ENCODE measurements at places on chromosomes 2 and 18.

DNA sequence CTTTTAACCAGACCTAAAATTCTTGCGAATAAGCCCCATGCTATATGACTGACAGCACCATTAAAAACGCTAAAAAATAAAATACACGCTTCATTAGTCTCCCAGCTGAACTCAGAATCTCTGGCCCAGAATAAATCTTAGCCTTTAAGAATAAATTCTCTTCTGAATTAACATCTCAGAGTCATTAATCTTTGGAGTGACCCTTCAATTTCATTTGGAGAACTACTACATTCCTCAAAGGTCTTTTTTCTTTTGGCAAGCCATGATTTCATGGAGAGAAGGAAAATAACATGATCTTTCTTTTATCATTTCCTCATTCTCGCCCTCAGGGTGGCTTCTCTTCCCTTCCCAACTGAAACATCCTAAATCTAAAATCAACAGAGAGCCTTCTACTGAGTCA lies 259.0 kb downstream of the AFF3 start:
- no peak for DNase-seq

DNA sequence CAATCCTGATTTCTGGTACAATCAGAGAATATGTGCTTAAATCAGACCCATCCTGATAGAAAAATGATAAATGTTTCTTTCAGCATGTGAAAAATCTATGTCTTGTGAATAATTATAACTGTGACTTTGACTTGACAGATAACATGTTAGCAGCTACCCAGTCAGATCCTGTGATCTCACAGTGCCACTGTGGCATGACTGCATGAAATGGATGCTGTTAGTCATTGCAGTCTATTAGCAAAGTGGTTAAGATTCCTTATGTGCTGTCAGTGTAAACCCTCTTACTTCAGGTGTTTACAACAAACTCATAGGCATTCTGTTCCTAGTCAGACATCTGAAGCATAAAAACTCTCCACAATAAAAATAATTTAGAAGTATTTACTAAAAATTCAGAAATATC lies 244.6 kb upstream of the RND3 start:
- DNase-seq: no peak

DNA sequence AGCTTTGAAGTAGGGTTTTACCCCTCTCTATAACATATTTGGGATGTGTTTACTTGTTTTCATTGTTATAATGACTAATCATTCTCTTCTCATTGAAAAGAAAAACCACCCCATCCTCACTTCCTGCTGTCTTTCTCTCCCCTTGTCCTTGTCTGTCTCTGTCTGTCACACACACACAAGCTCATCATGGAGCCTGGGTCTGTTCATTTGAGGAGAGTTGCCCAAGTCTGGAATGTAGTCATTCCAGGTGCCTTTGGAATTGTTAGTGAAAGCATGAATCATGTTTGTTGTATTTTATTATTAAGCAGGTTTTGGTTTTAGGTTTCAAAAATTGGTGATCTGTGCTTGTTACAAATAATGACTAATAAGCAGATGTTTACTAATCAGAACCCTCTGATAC lies 133.5 kb upstream of the IL1R2 start:
- no peak for DNase-seq

DNA sequence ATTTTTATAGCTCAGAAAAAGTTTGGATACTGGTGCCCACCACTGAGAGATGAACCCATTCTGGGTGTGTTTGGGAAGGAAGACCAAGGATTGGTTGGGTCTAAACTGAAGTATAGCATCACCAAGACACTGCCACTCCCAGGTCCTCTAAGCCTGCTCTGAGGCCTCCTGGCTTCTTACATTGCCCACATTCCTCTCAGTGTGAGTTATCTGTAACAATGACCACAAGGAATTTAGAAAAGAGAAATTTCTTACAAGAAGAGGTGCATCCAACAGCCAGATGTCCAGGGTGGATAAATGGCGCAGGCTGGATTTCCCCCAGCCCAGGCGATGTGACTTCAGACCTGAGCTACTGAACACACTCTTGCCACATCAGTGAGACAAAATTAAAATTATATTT lies 1.6 kb upstream of the GPR45 start:
- DNase-seq: no peak

GRCh38 chr2:905091-905832 lies 45.4 kb upstream of the SNTG2 start:
- no peak for DNase-seq

DNA sequence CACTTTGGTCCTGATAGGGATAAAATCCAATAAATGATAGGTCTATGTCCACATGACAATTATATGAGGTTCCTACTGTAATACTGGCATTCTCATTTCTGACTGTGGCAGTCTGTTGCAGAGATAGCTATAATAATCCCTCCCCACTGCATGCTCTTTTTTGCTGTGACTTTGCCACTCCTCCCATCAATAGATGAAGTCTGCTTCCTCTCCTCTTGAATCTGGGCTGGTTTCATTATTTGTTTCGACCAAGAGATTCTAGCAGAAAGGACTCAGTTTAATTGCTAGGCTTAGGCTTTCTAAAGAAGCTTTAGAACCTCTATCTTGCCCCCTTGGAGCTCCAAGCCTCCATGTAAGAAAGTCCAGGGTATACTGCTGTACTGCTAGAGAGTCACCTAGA lies 23.3 kb upstream of the CREB1 start:
- no peak for DNase-seq

- no peak for DNase-seq
Measured at GRCh38 chr2:17918789-17919188, 40.3 kb downstream of the KCNS3 start.

DNA sequence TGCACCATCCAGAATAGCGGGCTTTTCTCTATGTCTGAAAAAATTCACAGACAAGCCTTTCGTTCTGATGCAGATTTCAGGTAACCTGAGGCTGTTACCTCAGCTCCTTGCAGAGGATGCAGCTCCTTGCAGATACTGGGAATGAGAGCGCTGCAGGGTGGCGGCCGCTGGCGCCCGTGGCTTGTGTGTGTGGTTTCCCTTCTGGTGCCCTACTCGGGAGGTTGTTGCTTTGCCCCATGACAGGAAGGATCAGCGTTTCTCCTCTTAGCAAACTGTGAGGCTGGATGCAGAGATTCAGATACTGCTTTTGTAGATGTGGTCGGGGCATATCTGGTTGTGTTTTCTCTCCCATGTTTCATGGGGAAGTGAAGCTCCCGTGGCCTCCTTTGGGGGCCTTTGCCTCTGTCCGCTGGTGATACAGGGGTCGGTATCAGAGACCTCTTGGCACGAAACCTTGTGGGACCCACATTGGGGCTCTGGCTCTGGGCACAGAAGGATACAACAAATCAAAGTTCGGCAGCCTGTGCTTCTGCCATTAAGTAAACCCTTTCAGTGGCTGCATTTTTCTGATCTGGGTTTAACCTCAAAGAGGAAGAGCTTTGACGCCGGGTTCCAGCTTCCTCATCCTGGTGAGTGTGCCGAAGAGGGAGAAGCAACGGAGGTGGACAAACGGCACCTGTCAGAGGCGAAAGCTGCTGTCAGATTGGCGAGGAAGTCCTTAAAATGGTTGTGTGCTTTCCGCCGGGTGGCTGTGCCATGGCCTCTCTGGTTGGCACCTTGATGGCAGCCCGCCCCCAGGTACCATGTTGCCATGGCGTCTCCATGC lies 127.8 kb downstream of the MBP start:
- no peak for DNase-seq

GRCh38 chr2:148817210-148817708 lies 57.8 kb upstream of the KIF5C start:
- DNase-seq: no peak

DNA sequence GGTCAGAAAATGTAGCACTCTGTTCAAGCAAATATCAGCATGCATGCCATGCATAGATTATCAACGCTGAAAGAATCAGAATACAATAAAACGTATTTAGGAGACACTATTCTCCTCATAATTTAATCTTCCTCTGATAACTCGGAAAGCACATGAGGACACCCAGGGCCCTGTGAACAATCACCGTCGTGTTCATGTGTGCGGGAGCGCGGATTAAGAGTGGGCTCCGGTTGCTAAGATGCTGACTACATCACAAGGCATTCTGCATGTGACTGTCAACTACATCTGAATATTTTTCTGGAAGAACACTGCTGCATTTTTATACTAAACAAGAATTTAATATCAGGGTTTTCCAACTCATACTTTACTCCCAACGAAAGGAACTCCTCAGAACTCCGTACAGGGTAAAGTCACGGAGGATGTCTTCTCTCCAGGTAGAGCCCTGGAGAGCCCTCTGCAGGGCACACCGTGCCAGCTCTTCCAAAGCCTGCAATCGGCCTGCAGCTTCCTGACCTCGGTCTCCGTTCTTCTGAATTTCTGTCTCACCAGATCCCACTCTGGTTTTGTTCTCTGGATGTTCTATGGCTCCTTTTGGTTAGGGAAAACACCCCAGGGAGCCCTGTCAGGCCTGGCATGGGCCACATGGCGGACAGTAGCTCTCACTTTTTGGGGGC lies 59.6 kb downstream of the ZNF516 start:
- no peak for DNase-seq

- DNase-seq: no peak
Measured at GRCh38 chr2:195697681-195698220, 40.7 kb downstream of the SLC39A10 start.

DNA sequence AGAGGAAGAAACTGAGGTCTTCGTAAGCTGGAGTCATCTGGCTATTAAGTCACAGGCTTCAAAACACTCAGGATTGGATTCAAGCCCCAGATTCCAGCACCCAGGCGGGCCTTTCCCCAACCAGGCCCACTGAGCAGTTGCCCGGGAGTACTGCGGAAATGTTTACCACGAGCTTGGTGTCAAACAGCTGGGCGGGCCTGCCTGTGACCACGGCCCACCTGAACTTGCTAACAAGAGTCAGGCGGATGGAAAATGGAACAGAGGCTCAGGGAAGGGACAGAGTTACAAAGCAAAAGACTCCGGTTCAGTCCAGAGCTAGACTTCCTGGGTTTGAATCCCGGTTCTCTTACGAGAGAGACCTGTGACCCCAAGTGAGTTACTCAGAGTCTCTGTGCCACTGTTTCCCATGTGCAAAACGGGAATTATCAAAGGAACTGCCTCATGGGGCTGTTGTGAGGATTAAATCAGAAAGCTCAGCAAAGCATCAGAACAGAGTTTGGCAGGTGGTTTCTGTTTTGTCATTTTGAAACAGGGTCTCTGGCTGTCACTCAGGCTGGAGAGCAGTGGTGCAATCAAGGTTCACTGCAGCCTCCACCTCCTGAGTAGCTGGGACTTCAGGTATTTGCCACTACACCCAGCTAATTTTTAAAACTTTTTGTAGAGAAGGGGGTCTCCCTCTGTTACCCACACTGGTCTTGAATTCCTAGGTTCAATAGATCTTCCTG lies 49.0 kb upstream of the TFCP2L1 start:
- peak; percentile 12 for DNase-seq

GRCh38 chr2:71277536-71278103 lies 50.7 kb upstream of the PAIP2B start:
- peak; percentile 13 for DNase-seq

- DNase-seq: no peak
Measured at GRCh38 chr18:37654034-37654433, 88.4 kb upstream of the CELF4 start.

DNA sequence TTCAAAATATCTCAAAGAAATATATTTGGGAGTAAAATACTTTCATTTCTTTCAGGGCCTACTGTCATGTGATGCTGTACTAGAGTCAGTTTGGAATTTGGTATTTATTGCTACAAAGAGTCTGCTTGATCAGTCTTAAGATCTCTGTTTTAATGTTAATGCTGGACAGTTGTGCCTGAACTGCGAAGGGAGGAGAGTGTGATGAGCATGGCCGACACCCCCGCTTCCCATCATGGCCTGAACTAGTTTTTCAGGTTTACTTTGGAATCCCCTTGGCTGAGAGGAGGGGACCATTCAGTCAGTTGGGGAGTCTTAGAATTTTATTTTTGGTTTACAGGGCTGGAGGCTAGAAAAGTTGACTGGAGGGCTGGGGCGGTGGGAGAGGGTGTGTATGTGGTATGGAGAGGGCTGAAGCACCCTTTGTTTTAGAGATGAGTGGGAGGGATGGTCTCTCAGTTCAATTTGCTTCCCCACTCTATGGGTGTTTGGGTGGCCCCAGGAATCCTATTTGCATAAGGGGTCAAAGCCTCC lies 20.9 kb upstream of the TEX44 start:
- DNase-seq: no peak

GRCh38 chr2:234130777-234131181 lies 80.3 kb downstream of the SPP2 start:
- no peak for DNase-seq

- no peak for DNase-seq
Measured at GRCh38 chr2:146952696-146953095, 892.1 kb upstream of the ACVR2A start.

DNA sequence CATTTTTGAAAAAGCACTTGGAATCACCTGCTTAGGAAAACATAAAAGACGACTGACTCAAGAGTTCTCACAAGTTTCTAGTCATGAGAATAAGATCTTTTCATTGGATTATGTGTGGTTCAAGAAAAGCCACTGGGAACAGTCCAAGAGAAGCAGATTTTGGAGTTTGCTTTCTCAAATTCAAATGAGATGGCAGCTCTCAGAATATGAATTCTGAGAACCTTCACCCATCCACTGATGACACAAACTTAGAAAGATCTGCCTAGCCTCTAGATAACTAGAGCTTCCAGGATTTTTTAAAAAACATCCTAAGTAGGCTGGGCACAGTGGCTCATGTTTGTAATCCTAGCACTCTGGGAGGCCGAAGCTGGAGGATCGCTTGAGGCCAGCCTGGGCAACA lies 26.8 kb downstream of the MEX3C start:
- DNase-seq: no peak

- DNase-seq: peak; percentile 45
Measured at GRCh38 chr2:11829324-11829946, 83.0 kb downstream of the LPIN1 start.

DNA sequence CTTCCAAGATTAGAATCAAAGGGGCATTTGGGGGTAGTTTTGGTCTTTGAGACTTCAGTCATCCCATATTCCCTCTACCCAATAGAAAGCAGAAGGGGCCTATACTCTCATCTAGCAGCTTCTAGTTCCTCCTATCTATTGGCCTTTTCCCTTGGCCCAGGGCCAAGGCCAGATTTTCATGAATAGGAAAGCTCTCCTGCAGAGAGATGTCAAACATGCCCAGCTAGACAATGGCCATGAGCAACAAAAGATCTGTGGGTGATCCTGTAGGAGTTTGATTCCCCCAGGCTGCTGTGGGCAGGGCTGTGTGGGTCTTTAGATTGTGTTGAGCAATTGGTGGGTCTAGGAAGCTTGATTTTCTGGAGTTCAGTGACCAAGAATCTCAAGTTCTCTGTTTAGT lies 2.9 kb upstream of the ADCYAP1 start:
- no peak for DNase-seq

DNA sequence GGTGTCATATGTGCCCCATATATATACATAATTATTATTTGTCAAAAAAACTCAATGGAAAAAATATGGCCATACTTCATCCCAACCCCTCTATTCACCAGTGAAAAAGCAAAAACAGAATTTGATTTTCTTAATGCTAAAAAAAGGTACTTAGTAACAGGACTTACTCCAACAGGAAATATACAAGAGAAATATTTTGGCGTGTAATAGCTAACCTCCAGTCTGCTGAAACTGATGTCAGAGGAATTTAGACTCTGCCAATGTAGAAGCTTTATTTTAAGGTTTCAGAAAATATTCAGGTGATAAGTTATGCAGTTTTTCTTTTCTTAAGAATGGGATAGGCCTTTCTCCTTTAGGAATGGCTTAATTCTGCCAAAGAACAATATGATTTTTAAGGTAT lies 72.6 kb downstream of the TMEFF2 start:
- no peak for DNase-seq
